Pulmonary artery endothelial cell (primary cell): ENCODE measurements at places on chromosomes 5 and 9. TPM values are rescaled to one million over a fixed set of nuclear protein-coding genes. Genes with fewer than 3 reads are reported as not detected.

GRCh38 chr9:97766092-97766491 is 69.0 kb upstream of the XPA start:
- DNase-seq: no peak

PCDH1 gene
- 135 and 143 TPM in 2 replicates for total RNA-seq

DNA sequence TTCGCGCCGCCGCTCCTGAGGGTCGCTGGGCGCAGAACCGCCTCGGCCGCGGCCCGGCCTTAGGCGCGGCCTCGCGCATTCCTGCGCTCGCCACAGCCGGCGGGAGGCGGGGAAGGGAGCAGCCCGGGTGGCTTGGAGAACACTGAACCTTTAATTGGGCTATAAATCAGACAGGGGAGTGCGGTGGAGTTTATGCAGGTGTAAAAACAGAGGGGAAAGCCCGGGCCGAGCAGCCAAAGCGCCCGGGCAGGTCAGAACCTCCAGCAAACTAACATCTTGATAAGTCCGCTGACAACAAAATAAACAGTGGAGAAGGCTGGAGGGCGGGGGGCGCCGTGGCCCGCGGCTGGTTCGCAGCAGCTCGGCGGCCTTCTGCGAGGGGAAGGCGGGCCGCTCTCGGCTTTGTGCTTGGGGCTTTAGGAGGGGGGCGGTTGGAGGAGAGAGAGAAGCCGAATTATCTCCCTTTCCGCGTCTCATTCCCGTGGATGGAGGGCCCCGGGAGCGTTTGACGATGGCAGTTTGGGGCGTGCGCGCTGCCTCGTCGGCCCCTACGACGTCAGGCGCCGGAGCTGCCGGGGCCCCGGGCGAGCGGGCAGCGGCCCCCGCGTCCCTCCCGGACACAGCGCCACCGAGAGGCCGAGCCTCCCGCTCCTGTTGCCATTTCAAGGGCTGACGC is 11.3 kb downstream of the FOXD1 start:
- no peak for DNase-seq

SMU1 gene
- total RNA-seq: 42.3 and 47.6 TPM in 2 replicates

FYB1 gene
- 0.13 TPM in 1 of 2 replicates, not detected in the other for total RNA-seq

DIPK1B gene
- total RNA-seq: 152 and 177 TPM in 2 replicates

DNA sequence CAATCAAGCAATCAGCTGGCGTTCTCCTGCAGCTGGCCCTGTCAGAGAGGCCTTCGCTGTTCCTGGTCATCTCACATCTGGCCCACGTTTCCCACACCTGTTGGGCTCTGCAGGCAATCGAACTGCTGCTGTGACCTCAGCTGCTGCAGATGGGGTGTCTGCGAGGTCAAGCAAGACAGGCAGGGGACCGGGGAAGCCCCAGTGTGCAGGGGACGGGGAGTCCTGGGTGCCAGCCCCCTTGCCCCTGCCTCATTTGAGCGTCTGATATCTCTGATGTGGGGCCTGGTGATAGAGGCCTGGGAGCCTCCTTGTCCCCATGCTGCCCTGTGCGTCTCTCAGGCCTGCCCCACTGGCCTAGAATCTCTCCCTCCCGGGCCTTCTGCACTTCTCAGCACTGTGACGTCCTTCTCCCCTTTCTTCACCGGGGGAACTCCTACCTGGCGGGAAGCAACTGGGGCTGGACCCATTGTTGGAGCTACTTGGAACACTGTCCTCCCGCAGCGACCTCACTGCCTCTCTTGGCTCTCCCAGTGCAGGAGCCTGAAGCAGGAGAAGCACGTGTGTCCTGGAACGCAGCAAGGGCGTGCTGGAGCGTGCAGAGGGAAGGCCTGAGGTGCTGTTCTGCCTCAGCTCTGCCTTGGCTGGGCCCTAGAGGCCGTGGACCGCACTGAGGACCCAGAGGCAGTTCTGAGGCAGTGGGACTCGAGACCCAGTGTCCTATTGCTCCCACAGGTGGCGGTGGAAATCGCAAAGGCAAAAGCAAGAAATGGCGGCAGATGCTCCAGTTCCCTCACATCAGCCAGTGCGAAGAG is 3.9 kb downstream of the GRK6 start:
- no peak for DNase-seq

- no peak for DNase-seq
These were observed 228.6 kb downstream of the NR3C1 start for GRCh38 chr5:143174714-143175398.

DNA sequence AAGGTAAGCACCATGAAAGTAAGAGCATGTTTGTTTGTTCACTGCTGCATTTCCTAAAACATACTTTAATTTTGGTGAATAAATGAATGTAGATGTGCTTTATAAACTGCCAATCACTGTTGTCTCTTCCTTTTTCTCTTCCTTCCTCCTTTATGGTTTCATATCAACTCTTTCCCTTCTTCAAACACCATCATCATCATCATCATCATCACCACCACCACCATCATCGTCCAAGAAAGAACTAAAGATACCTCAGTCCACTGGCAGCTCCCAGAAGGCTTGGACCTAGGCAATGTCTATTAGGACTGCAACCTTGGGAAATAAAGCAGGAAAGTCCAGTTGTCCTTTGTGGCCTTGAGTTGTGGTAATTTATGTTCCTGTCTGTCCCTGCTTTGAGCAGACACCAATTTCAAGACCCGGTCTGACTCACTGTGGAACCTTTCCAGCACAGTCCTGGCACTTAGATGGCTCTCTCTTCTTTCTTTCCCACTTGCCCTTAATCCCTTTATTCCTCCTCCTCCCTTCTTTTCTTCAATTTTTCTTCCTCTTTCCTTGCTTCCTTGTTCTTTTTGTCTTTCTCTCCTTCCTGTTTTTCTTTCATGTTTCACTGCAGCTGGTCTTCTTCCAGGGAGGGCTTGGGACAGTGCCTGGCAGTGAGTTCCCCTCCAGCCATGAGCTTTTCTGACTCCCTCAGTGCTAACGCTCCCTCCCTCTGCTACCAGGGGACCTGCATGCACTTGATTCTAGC is 99.3 kb downstream of the ANGPTL2 start:
- DNase-seq: no peak

- DNase-seq: no peak
These were observed 278.5 kb downstream of the TAF11L14 start for GRCh38 chr5:17912794-17913193.

PAX5 gene
- total RNA-seq: not detected in 2 replicates

DNA sequence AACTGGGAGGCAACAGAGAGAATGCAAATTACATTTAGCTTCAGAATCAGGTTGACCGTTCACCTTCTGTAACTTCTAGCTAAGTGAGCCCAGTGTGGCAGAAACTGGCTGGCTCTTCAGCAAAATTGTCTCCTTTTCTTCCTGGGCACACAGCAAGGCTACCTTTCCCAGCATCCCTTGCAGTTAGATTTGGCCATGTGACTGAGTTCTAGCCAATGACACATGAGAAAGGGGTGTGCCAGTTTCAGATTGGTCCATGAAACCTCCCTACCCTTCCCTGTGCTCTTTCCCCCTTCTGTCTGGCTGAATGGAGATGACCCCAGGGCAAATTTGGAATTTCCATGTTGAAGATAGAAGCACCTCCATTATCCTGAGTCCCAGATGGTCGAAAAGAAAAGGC is 72.5 kb upstream of the SMIM23 start:
- no peak for DNase-seq

DNA sequence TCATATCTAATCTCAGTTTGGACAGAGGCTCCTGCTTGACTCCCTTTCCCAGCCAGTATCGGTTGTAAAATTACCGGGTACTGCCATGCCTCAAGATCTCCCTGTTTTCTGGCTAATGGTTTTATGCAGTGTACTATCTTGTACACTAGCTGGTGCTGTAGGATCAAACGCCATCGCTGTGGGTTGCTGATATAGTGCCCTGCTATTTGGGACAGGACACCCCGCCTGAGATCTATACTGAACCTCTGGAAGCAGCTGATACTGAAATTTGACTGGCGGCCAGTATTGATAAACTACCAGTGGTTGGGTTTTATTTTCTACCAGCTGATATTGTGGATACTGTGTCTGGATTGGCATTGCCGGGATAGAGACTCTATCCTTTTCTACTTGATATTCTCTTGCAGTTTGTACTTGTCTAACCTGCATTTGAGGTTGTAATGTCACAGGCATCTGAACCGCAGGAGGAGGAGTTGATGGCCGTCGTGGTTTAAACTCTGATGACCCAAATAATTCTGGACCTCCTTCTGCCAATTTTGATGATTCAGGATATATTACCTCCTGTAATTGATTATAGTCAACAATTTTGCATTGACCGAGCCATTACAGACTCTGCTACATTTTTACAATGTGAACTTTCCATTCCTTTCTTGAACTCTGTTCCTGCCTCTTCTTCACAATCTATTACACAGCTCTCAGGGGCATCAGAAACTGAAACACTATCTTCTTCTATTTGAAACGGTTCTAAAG is 112.5 kb upstream of the LARP1 start:
- DNase-seq: no peak

DNA sequence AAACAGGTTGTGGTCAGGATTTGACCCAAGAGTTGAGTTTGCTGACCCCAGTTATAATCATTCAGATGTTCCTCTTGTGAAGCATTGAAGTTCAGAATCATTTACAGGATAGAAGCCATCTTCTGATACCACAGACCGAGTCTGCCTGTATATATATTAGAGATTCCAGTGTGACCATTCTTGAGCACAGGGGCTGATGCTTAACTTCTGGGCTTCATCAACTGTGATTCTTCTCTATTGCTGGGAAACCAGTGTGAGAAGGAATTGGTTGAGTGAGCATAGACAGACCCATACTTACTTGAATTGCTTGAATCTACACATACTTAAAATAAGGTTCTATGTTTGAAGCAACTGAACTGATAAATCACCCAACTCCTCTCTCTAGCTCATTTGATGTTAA is 27.9 kb upstream of the PCAT7 start:
- DNase-seq: no peak

- DNase-seq: no peak
These were observed 60.5 kb downstream of the GLDC start for GRCh38 chr9:6584881-6585597.

DNA sequence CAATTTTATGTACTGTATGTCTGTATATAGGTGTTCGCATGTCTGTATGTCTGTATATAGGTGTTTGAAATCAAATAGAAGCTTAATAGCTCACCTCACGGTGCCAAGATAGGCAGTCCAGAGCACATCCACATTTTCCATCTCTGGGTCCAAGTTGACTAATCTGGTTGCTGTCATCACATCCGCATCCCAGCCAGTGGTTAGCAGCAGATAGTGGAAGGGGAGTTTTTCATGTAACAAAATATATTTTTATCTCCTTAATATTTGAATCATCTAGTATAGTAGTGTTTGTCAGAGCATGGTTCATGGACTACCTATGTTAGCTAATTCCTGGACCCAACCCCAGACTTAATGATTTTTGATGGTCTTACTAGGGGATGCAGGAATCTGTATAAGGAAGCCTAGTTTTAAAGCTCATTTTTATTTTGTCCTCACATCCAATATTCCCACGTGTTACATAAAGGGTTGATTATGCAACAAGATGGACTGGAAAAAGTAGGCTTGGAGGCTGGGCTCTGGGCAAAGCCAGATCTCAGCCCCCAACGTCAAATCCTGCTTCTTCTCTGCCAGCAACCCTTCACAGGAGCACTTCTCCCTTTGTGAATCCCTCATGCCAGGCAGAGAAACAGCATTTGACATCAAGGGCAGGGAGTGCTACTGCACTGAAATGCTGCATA is 219.7 kb downstream of the ZSWIM6 start:
- DNase-seq: no peak

DNA sequence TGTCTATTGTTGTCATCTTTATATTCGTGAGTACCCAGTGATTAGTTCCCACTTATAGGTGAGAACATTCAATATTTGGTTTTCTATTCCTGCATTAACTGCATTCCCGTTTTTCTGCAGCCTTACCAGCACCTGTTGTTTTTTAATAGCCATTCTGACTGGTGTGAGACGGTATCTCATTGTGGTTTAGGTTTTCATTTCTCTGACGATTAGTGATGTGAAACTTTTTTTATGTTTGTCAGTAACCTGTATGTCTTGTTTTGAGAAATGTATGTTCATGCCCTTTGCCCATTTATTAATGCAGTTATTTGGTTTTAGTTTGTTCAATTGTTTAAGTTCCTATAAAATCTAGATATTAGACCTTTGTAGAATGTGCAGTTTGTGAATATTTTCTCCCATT is 546.0 kb upstream of the RORB start:
- no peak for DNase-seq

- no peak for DNase-seq
These were observed 100.2 kb upstream of the CCDC112 start for GRCh38 chr5:115396688-115397087.

TAS2R1 gene
- not detected in 2 replicates for total RNA-seq

- DNase-seq: no peak
These were observed 1429.3 kb downstream of the EFNA5 start for GRCh38 chr5:106241409-106241808.

GFRA3 gene
- not detected in 2 replicates for total RNA-seq

DNA sequence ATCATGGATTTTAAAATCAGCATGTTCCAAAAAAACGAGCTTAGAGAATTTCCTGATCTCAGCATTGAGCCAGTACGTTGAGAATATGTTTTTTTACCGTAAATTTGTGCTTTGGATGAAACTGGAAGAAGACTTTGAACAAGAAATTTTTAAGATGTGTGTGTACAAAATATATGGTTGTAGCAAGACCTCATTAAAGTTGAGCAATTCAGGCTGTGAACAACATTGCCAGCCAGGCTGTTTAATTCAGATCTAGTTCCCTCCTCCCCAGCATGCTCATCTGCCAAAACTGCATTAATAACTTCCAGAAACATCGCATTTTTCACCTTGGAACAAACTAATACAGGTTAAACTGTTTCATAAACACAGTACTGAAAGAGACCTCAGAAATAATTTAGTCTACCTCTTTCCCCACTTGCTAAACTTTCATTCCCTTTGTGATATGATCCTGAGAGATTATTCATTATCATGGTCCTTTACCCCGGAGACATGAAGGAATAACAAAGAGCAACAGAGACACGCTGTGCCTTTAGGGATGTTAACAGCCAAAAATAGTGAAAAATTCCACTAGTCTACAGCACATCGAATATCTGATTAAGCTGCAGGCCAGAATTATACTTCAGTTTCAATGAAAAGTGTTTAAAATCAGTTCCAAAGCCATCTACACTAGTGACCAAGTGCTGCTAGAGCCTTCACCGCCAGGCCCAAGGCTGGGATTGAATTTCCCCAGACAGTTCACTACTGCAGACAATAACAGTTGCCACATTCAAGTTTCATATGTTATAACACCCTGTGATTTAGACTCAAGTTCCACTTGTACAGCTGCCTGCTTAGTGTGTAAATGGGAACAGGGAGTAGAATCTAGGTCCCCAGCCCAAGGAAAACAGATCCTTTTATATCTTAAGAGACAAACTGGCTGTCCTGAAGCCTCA is 89.6 kb downstream of the EFNA5 start:
- DNase-seq: no peak

GFI1B gene
- not detected in 2 replicates for total RNA-seq

ANKRD34B gene
- not detected in 2 replicates for total RNA-seq

ITK gene
- total RNA-seq: not detected in 2 replicates

GRCh38 chr5:109485030-109485429 is 75.3 kb upstream of the PJA2 start:
- DNase-seq: no peak

GRCh38 chr9:129007035-129007765 is 20.9 kb downstream of the SH3GLB2 start:
- no peak for DNase-seq

- DNase-seq: no peak
These were observed 10.6 kb downstream of the IRX1 start for GRCh38 chr5:3606121-3606831.
